Hippocampal formation (tissue), 2 donors: ENCODE measurements at places on chromosomes 2 and 18.

- DNase-seq, result no peak
Observed at GRCh38 chr2:890214-890613, 60.4 kb upstream of the SNTG2 start.

DNA sequence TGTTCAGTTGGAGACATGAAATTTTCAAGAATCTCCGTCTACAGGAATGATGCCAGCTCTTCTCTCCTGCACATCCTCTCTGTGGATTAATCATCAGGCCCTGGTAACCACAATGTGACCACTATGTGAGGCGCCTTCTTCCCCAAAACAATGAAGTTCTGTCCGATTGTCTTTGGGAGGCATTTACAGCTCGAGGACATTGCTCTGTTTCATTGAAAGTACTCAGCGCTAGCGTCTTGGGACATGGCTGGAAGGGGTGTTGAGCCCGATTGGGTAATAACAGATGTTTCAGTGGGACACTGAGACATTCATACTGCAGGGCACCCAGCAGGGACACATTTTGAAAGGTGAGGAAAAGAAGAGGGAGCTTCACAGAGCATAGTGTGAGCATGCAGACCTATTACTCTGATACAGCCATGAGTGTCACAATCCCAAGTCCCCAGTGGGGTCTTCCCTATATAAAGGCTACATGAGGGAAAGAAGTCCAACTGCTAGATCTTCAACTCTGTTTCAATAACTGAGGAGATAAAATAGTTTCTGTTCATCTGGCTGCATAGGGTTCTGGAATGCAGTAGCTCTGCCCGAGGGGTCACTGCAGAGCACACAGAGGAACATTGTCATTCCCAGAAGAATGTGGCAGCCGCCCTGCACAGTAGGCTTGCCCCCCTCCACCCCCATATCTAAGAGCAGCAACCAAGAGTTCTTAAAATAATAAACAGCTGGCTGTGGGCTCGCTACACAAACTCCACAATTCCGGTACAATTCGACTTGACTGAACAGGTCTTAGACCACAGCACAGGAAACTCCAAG is 237.3 kb downstream of the OSR1 start:
- peak; percentile 49 for DNase-seq

DNA sequence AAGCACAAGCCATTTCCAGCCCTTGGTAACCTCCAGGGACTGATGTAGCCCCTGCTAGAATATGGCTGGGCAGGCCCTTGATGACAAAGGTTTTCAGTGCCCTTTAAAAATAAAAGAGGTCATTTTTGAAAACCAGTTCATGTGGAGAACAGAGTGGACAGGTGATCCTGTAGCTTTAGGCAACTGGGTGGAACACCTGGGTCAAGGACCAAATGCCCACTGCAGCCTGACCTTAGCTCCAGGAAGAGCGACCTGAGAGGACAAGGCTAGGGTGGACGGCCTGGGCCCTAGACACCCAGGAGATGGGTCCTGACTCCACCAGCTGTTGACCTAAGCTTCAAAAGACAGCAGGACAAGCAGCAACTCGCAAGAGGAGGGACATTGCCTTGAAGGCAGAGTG is 116.6 kb downstream of the LIPG start:
- DNase-seq, result no peak

- no peak for DNase-seq
Observed at GRCh38 chr2:241670333-241671110, 16.1 kb downstream of the DTYMK start.

DNA sequence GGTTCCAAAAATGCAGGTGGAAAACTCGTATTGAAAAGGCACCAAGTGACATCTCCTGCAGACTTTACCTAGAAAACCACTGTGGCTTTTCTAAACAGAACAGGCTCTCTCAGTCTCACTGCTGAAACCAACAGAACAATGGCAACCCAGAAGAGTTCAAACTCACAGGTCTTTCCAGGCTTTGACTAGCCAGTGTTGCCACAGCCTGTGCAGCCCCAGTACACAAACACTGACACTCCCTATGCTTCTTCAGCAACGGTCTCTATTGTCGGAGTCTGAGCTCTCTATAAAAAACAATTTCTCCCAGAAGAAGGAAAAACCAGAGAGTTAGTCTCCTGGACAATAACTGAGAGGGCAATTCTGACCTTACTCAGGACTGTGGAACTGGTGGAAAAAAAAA is 87.8 kb upstream of the RNU4ATAC start:
- no peak for DNase-seq

GRCh38 chr18:56935434-56936040 is 211.3 kb upstream of the BOD1L2 start:
- no peak for DNase-seq

DNA sequence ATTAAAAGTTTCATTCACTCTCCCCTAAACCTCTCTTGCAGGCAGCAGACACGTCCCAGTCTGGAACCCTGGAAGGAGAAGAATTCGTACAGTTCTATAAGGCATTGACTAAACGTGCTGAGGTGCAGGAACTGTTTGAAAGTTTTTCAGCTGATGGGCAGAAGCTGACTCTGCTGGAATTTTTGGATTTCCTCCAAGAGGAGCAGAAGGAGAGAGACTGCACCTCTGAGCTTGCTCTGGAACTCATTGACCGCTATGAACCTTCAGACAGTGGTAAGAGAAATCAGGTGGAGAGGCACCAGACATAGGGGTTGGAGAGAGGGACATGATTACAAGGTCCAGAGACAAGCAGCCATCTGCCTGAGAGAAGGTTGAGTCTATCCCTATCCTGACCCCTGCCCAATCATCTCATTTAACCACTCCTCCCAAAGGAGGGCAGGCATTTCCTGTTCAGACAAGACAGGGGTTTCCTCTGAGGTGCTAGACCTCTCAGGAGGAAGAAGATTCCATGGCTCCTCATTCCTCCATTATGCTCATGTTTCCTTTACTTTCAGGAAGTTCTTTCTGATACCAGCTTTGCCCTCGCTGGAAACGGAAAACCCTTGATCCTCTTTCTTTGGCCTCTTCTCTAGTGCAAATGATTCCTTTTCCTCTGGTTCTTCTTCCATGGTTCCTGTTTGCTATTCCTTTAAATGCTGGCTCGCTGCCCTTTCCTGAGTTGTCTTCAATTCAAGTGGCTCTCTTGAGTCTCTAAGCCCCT is 15.1 kb downstream of the PLCD4 start:
- DNase-seq, result no peak

DNA sequence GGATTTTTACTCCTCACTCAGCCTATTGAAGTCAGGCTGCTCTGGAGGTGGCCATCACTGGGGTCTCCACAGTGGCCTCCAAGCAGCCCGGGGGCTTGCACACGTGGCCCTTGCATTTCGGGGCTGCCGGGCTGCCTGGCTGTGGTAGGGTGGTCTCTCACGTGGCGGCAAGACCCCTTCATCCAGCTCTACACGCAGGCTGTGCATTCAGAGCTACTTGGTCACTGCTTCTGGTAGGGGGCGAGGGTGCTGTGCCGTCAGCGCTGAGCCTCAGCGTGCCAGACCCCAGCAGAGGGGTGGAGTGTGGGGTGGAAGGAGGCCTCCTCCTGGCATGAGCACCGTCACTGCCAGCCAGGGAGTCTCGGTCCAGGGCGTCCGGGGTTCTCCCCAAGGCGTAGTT is 80.6 kb downstream of the SH3BP4 start:
- no peak for DNase-seq

DNA sequence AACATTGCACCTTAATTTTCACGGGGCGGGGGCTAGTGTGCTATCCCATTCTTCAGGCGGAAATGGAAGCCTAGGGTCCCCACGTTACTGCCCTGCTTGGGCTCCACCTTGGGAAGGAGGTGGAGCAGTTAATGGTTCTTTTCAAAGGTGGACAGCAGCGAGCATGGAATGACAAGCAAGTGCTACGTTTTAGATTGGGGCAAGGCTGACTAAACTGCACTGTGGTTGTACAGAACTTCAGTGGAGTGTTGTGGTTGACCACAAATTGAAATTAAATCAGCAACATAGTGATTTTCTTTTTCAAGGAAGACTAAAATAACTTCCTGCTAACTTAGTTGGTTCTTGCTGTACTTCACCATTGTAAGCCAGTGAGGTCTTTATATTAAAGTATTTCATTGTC is 47.0 kb downstream of the CHRNA1 start:
- no peak for DNase-seq

- DNase-seq, result no peak
Observed at GRCh38 chr2:166351319-166351718, 24.4 kb downstream of the SCN9A start.

DNA sequence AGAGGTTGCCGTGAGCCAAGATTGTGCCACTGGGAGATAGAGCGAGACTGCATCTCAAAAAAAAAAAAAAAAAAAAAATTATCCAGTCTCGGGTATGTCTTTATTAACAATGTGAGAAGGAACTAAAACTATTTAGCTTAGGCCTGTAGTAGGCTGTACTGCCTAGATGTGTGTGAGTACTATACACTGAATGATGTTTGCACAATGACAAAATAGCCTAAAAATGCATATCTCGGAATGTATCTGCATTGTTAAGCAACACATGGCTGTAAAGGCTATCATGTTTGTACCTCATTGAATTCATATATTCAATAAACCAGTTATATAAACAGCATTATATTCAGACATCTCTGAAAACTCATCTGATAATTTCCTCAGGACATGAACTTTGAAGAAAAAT is 191.2 kb upstream of the SESTD1 start:
- no peak for DNase-seq

GRCh38 chr18:25313268-25313667 is 38.7 kb downstream of the ZNF521 start:
- no peak for DNase-seq

GRCh38 chr2:128523457-128523856 is 204.8 kb upstream of the HS6ST1 start:
- peak; percentile 22 for DNase-seq

- DNase-seq, result no peak
Observed at GRCh38 chr2:36125702-36126101, 229.9 kb upstream of the CRIM1 start.

DNA sequence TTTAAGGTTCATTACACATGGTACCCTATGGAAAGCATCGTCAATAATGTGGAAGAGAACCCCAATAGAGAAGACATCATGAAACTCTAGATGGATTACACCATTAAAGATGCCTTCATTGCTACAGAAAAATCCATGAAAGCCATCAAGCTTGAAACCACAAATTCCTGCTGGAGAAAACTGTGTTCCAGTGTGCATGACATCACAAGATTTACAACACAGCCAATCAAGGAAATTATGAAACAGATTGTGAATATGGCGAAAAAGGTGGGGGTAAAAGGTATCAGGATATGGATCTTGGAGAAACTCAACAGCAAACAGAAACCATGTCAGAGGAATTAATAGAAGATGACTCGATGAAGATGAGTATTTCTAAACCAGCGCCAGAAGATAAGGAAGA is 200.0 kb downstream of the SLC4A10 start:
- no peak for DNase-seq

DNA sequence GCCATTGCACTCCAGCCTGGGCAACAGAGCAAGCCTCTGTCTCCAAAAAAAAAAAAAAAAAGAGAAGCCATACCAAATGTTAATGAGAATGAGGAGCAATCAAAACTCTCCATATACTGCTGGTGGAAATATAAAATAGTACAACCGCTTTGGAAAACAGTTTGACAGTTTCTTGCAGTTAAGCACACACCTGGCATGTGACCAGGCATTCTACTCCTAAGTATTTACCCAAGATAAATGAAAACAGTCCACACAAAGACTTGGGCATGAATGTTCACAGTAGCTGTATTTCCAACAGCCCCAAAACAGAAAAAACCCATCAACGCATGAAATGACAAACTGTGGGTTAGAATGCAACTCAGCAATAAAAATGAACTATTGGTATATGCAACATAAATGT is 76.0 kb upstream of the ST8SIA5 start:
- no peak for DNase-seq

DNA sequence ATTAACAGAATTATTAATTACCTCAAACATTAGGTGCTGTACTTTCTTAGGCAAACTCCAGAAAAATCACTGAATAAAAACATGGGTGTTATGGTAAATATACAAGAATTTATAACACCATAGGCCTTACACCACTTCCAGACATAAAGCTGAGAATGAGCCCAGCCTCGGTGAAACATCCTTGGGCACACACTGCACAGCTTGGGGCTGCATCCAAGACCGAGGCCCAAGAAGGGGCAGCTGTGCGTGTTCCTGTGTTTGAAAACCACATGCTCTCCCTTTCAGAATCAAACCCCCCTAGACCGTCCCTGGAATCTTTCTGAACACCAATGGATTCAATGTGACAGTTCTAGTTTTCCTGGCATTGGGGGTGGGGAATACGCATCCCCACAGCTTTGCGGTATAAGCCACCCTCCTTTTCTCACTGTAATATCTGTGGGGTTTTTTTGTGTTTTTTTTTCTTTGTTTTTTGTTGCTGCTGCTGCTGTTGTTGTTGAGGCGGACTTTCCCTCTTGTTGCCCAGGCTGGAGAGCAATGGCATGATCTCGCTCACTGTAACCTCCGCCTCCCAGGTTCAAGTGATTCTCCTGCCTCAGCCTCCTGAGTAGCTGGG is 12.9 kb downstream of the ERFE start:
- no peak for DNase-seq

GRCh38 chr2:58644451-58644850 is 403.3 kb upstream of the FANCL start:
- no peak for DNase-seq

DNA sequence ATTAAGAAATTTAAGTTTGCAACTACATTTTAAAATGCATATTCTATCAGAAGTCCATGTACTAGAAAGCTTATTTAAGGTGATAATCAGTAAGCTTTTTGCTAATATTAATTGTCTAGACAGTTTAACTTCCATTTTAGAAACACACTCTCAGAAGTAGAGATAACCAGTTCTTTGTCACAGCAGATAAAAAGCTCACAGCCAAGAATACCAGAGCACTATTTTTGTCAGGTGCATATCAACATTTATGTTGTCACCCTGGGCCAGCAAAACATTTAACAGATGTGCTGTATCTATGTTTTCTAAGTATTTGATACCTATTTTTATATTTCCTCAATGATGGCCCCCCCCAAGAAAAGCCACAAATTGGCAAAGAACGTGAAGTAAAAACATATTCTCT is 192.6 kb downstream of the ERBB4 start:
- no peak for DNase-seq

DNA sequence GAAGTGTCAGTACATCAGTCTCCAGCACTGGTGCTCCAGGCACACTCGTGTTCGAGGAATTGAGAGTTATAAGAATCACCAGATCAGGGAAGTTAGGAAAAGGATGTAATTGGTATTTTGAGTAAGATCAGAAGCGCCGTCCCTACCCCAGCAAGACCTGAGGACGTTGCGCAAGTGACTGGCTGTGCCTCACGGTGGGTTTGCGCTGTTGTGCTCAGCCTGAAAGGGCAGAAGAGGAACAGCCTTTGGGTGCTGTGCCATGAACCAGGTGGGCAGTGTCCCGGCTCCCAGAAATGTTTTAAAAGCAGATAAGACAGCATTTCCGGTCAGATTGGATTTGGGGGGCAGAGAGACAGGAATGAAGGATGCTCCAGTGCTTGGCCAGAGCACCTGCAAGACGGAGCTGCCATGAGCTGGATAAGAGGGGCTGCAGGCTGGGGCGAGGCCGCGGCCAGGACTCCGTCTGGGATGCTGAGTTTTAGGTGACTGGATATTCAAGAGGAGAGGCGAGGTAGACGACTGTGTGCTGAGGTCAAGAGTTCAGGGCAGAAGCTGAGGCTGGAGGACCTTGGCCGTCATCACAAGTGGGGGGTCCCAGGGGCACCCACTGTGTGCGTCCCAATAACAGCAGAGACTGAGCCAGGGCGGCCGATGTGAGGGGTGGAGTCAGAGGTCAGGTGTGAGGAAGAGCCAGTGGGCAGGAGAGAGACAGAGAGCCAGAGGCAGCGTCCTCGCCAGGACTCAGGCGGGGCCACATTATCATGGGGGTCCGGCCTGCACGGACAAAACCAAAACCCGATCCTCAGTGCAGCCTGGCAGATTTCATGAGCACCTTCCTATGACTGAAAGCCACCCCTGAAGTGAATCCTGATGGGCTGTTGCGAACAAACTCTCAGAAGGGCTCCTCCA is 77.7 kb upstream of the ALKAL2 start:
- DNase-seq, result no peak
